ENCODE measurements at places on chromosomes 7 and 10.

GRCh38 chr7:6237011-6237410 lies 35.4 kb downstream of the CYTH3 start:
- no peak overlapping the region for H3K27ac ChIP-seq
- H3K27me3 ChIP-seq: peaks cover 40% of the 10 kb centered on the region
- H3K4me3 ChIP-seq: no peak overlapping the region
- no peak for DNase-seq
- no peaks in the 10 kb centered on the region for H3K36me3 ChIP-seq

- no peak overlapping the region for H3K4me3 ChIP-seq
- DNase-seq: no peak
- H3K27me3 ChIP-seq: peaks cover 5% of the 10 kb centered on the region
- H3K27ac ChIP-seq: no peak overlapping the region
Measured at GRCh38 chr7:16762177-16762576, 8.6 kb downstream of the TSPAN13 start.

DNA sequence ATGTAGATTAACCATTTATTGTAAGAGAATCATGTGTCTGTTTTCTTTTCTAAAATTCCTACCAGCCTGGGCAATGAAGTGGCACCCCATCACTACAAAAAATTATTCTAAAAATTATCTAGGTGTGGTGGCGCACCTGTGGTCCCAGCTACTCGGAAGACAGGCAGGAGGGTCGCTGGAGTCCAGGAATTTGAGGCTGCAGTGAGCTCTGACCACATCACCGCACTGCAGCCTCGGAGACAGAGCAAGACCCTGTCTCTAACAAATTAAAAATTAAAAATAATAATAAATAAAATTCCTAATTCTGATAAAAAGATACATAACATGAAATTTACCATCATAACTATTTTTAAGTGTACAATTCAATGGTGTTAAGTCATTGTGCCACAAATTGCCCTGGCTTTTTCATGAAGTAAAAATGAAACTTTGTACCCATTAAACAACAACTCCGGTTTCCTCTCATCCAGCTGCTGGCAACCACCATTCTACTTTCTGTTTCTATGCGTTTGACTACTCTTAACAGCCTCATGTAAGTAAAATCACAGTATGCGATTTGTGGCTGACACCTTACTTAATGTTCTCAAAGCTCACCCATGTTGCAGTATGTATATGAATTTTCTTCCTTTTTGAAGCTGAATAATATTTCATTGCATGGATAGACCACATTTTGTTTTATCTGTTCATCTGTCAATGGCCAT lies 20.6 kb upstream of the USP6NL start:
- DNase-seq: no peak
- peaks cover 6% of the 10 kb centered on the region for H3K4me1 ChIP-seq
- H3K4me3 ChIP-seq: no peak overlapping the region
- no peak overlapping the region for H3K27ac ChIP-seq

DNA sequence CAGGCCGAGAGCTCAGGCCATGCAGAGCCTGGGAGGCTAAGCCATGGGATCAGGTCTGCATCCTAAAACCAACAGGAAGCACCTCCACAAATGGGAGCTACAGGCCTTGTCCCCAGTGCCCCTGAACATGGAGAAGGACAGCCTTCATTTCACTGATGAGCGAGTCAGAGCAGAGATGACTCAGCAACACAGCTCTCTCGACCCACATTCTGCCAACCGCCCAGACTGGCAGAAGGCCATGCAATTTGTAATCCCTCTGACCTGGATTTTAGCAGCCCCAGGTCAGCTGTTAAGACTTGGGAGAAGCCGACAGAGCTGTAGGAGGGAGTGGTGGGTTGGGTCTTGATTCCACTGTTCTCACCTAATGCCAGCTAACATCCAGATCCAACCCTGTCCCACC lies 25.5 kb downstream of the VOPP1 start:
- no peak overlapping the region for H3K4me3 ChIP-seq
- H3K4me1 ChIP-seq: peaks cover 36% of the 10 kb centered on the region

GRCh38 chr7:151379534-151380198 lies 30.2 kb downstream of the WDR86 start:
- H3K27ac ChIP-seq: no peak overlapping the region
- H3K4me3 ChIP-seq: no peak overlapping the region
- peaks cover 27% of the 10 kb centered on the region for H3K27me3 ChIP-seq
- DNase-seq: no peak

DNA sequence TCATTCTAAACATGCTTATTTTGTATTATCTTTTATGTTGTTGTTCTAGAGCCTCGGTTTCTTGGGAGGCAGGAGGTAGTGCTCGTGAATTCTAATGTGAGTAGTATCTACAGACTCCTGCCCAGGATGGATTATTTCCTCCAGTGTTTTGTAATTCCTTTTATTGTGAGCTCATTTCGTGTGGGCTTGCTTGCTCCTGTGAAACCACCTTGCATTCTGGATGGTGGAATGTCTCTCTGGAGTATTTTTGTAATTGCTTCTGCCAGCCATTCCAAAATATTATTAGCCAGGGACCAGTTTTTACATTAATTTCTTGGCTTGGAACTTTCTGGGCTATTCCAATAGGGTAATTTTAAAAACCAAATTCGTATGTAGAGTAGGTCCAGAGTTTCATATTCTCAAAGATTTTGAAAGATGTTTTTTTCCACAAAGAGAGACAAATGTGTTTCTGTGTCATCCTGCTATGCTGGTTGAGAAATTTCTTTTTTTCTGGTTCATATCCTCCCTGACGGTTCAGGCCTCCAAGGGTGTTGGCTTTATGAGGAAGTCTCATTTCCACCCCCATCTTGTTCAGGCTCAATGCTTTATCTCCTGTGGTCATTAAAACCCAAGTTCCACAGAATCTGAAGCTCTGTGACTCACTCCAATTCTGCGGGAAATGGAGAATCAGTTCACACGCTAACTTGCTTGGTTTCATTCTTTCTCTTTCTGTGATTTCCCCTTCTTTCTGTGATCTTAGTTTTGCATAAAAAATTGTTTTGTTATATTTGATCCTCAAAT lies 41.7 kb upstream of the CALD1 start:
- H3K4me1 ChIP-seq: peaks cover 55% of the 10 kb centered on the region
- H3K4me3 ChIP-seq: no peak overlapping the region
- peak; percentile 28 for DNase-seq
- H3K36me3 ChIP-seq: peaks cover 30% of the 10 kb centered on the region
- no peaks in the 10 kb centered on the region for H3K27me3 ChIP-seq
- H3K27ac ChIP-seq: peak overlapping the region; percentile 90

GRCh38 chr10:103854686-103855391 lies 537 bp downstream of the SH3PXD2A start:
- peaks cover 12% of the 10 kb centered on the region for H3K4me1 ChIP-seq
- H3K36me3 ChIP-seq: no peaks in the 10 kb centered on the region
- peaks cover 70% of the 10 kb centered on the region for H3K27me3 ChIP-seq

DNA sequence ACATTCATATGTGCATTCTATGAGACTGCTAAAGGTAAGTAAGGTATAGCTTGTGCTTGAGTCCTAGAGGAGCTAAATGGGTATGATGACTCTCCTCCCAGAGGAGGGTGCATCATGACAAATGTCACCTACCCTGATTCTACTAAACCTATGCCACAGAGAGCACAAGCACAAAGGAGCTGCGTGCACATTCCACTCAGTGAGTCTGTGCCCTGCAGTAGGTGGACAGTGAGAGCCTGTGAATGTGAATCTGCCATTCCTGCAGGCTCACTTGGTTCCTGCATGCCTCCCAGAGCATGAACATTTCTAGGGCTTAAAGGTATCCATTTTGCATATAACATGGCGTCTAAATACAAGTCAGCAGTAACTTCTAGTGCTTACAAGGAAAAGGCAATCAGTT lies 46.8 kb downstream of the PRKAR2B start:
- no peaks in the 10 kb centered on the region for H3K36me3 ChIP-seq
- no peaks in the 10 kb centered on the region for H3K4me1 ChIP-seq
- no peak overlapping the region for H3K4me3 ChIP-seq
- H3K27ac ChIP-seq: no peak overlapping the region
- peaks cover 9% of the 10 kb centered on the region for H3K27me3 ChIP-seq

DNA sequence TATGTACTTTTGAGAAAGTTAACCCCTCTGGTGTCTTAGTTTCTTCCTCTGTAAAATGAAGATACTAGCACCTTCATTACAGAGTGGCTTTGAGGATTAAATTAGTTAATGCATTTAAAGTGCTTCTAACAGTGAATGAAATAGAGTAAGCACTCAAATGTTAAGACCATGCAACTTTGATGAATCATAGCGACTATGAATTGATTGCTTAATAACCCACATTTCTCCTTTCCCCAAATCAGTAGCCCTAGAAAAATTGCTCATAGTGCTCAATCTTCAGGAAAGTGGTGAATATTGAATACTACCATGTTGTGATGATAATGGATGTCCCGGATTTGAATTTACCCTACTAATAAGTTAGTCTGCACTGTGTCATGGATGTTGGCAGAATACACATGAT lies 48.1 kb downstream of the CD36 start:
- H3K4me3 ChIP-seq: no peak overlapping the region
- H3K27ac ChIP-seq: no peak overlapping the region
- H3K4me1 ChIP-seq: no peaks in the 10 kb centered on the region
- no peaks in the 10 kb centered on the region for H3K27me3 ChIP-seq

DNA sequence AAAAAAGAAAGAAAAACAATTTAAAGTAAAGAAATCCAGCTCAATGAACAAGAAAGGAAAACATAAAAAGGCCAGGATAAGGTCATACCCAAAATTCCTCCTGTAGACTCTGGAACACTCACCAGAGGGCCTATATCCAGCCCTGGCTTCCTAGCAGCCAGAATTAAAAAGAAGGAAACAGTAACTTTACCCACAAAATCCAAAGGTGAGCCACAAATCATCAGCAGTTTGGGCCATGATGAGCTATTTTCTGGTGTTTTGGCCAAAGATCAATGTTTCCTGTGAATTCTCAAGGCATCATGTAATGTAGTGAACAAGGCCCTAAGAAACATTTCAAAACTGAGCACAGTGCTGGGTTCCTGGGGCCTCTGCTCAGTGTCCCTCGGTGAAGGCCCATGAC lies 87.8 kb downstream of the LARP4B start:
- H3K4me1 ChIP-seq: peaks cover 40% of the 10 kb centered on the region
- no peak overlapping the region for H3K4me3 ChIP-seq
- peaks cover 77% of the 10 kb centered on the region for H3K36me3 ChIP-seq

Measured in activated T-helper 2 cell treated with anti-CD3 and anti-CD28 coated beads, Interferon-gamma antibody, Interleukin-2, Interleukin-4, amounts not matched to agents 10 μg/mL and 5 μg/mL and 100 μg/mL, durations not matched to agents 14 hours and 24 hours and 36 hours (primary cell).